ENCODE measurements at places on chromosomes 2 and 18. TPM values are rescaled to one million over a fixed set of nuclear protein-coding genes. Genes with fewer than 3 reads are reported as not detected.

- DNase-seq = no peak
These were observed 14.4 kb downstream of the CCNT2 start for GRCh38 chr2:134932864-134933526.

- no peak for DNase-seq
These were observed 65.9 kb downstream of the C1D start for GRCh38 chr2:67996772-67997527.

Gene GAL3ST2
- total RNA-seq = not detected

GRCh38 chr18:39591649-39592048 is 2026.1 kb upstream of the CELF4 start:
- DNase-seq = no peak

DNA sequence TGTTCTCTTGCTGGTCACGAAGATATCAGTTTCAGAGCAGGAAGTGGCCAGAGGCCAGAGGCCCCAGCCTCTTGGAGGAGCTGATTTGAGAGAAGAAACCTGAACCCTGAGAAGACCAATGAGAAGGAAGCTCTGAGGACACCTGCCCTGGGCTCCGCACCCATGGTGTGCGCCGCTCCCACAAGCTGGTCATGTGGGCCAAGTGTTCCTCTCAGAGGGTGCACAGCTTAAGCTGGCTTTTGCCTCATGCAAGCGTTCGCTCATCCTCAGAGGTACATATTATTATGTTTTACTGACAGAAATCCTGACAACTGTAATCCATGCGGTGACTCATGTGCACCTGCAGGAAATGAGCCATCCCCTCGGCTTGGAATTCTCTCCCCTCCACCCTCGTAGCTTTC is 316.1 kb upstream of the MYT1L start:
- no peak for DNase-seq
